ENCODE measurements at places on chromosomes 16 and 17. TPM values are rescaled to one million over a fixed set of nuclear protein-coding genes. Genes with fewer than 3 reads are reported as not detected.
A peak's percentile ranks its signal among the peaks of the same experiment; 100 is the strongest.

- H3K4me3 ChIP-seq, result no peak overlapping the region
- no peak for DNase-seq
- no peaks in the 10 kb centered on the region for H3K4me1 ChIP-seq
- H3K36me3 ChIP-seq, result no peaks in the 10 kb centered on the region
- H3K27ac ChIP-seq, result no peak overlapping the region
- H3K27me3 ChIP-seq, result no peaks in the 10 kb centered on the region
These were observed 136.9 kb downstream of the BANP start for GRCh38 chr16:88088161-88088581.

GRCh38 chr16:66594739-66595138, 9.8 kb upstream of the CMTM3 start:
- no peak for DNase-seq
- H3K27ac ChIP-seq, result peak overlapping the region; percentile 39
- H3K36me3 ChIP-seq, result peaks cover under 1% of the 10 kb centered on the region
- H3K27me3 ChIP-seq, result no peaks in the 10 kb centered on the region

MMP28 gene
- total RNA-seq, result not detected

CES5A gene
- not detected for total RNA-seq

KIF18B gene
- 47.1 TPM for total RNA-seq

GRCh38 chr16:2468725-2469398, 2.2 kb upstream of the NTN3 start:
- H3K36me3 ChIP-seq, result no peaks in the 10 kb centered on the region
- H3K4me1 ChIP-seq, result peaks cover 6% of the 10 kb centered on the region
- no peak overlapping the region for H3K4me3 ChIP-seq
- peaks cover 27% of the 10 kb centered on the region for H3K27me3 ChIP-seq
- DNase-seq, result no peak

DNA sequence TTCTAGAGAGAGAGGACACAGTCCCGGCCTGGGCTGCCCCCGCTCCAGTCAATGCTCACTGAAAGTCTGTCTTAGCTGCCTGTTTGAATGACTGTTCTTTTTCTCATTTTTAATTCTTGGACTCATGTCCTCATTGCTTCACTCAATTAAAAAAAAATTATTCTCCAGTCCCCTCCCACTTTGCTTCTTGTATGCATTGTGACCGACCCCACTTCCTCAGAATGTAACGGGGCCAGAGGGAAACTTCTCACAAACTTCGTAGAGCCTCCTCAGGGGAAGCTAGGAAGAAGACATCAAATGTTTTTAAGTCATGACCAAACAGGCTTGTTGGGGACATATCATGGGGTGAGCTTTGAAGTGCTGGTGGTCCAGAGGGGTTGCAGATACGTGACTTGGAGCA, 113.2 kb downstream of the CCDC182 start:
- no peak overlapping the region for H3K27ac ChIP-seq
- H3K27me3 ChIP-seq, result no peaks in the 10 kb centered on the region
- H3K4me3 ChIP-seq, result no peak overlapping the region
- H3K36me3 ChIP-seq, result peaks cover 38% of the 10 kb centered on the region

- peak within 1 kb of the TSS; percentile 97 for H3K4me3 ChIP-seq
- DNase-seq, result peak; percentile 82
- H3K36me3 ChIP-seq, result peaks cover 39% of the 10 kb centered on the region
- peaks cover 2% of the 10 kb centered on the region for H3K27me3 ChIP-seq
- peak within 1 kb of the TSS; percentile 88 for H3K27ac ChIP-seq
- H3K4me1 ChIP-seq, result peaks cover 41% of the 10 kb centered on the region
These were observed at the start of gene MSI2 for GRCh38 chr17:57255776-57256681. Gene MSI2 (plus strand): TSS chr17:57256523. CDS start chr17:57256743, 220 bp downstream.

DNA sequence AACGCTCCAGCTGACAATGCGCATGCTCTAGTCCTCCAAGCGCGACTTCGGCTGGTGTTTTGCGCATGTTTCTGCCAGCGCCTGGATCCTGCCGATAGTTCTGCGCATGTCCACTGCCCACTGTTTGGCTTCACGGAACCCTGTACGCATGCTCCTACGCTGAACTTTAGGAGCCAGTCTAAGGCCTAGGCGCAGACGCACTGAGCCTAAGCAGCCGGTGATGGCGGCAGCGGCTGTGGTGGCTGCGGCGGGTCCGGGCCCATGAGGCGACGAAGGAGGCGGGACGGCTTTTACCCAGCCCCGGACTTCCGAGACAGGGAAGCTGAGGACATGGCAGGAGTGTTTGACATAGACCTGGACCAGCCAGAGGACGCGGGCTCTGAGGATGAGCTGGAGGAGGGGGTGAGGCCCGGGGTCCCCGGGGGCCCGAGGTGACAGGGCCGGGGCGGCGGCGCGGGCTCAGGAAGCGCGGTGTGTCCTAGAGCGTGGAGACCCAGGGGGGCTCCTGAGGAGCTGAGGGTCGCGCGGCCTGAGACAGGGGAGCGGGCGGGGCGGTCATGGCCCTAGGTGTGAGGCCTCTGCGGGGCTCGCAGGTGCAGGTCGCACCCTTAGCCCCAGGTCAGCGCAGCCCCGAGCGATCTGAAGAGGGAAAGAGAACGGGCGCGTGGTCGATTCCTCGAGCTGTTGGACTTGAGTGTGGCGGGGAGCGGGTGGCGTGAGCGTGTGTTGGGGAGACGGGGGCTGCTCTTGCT, at the start of the genes RPS6KB1 and TUBD1:
Gene RPS6KB1 (plus strand): TSS at position 198 of the 752 bp plus-strand sequence. CDS start 64 bp downstream, at position 262.
Gene TUBD1 (minus strand): TSS at position 20 of the 752 bp plus-strand sequence. CDS start 1,941 bp downstream, outside the sequence.
- H3K4me3 ChIP-seq, result peak within 1 kb of the TSS; percentile 97
- peaks cover 29% of the 10 kb centered on the region for H3K4me1 ChIP-seq
- peak within 1 kb of the TSS; percentile 97 for H3K27ac ChIP-seq

GRCh38 chr17:50363217-50364060, 9.5 kb downstream of the MRPL27 start:
- H3K4me3 ChIP-seq, result no peak overlapping the region
- no peak for DNase-seq
- H3K27ac ChIP-seq, result no peak overlapping the region
- peaks cover 57% of the 10 kb centered on the region for H3K36me3 ChIP-seq

- H3K4me1 ChIP-seq, result no peaks in the 10 kb centered on the region
- H3K36me3 ChIP-seq, result no peaks in the 10 kb centered on the region
- peaks cover 33% of the 10 kb centered on the region for H3K27me3 ChIP-seq
- H3K27ac ChIP-seq, result no peak overlapping the region
- no peak for DNase-seq
- H3K4me3 ChIP-seq, result no peak overlapping the region
These were observed 2.9 kb downstream of the MARCHF10 start for GRCh38 chr17:62805234-62805633.

RTN4RL1 gene
- total RNA-seq, result 0.25 TPM

C16orf86 gene
- total RNA-seq, result 1.8 TPM
